Right ventricle myocardium inferior (tissue), 1 donor: ENCODE measurements at places on chromosomes 7 and 10. TPM values are rescaled to one million over a fixed set of nuclear protein-coding genes. Genes with fewer than 3 reads are reported as not detected.

INSYN2A gene
- not detected for total RNA-seq

LRMDA gene
- 22.3 TPM for total RNA-seq

EGR2 gene
- total RNA-seq, result 1.0 TPM

ARHGEF5 gene
- 2.4 TPM for total RNA-seq

IDI2 gene
- total RNA-seq, result 0.30 TPM
